ENCODE measurements at places on chromosomes 13 and 19. TPM values are rescaled to one million over a fixed set of nuclear protein-coding genes. Genes with fewer than 3 reads are reported as not detected.

The CEACAM21 gene
- total RNA-seq: 0.57 TPM

The AMH gene
- total RNA-seq: not detected

The GSX1 gene
- not detected for total RNA-seq

The KLK14 gene
- total RNA-seq: not detected

The ZNF66 gene
- total RNA-seq: 5.7 TPM

The ZNF846 gene
- 11.3 TPM for total RNA-seq

The SYT5 gene
- total RNA-seq: 0.22 TPM

The EGLN2 gene
- 34.9 TPM for total RNA-seq

The TDRD12 gene
- 0.42 TPM for total RNA-seq

The ZNF534 gene
- total RNA-seq: not detected

The GDF15 gene
- total RNA-seq: 2.3 TPM

The HRC gene
- 0.13 TPM for total RNA-seq

The POMP gene
- 78.6 TPM for total RNA-seq

The FFAR3 gene
- not detected for total RNA-seq

The ELAVL3 gene
- not detected for total RNA-seq

Data from esophagus squamous epithelium (tissue), 5 donors.